SJCRH30 (cell line): ENCODE measurements at places on chromosomes 2 and 18.
A peak's percentile ranks its signal among the peaks of the same experiment; 100 is the strongest.

DNA sequence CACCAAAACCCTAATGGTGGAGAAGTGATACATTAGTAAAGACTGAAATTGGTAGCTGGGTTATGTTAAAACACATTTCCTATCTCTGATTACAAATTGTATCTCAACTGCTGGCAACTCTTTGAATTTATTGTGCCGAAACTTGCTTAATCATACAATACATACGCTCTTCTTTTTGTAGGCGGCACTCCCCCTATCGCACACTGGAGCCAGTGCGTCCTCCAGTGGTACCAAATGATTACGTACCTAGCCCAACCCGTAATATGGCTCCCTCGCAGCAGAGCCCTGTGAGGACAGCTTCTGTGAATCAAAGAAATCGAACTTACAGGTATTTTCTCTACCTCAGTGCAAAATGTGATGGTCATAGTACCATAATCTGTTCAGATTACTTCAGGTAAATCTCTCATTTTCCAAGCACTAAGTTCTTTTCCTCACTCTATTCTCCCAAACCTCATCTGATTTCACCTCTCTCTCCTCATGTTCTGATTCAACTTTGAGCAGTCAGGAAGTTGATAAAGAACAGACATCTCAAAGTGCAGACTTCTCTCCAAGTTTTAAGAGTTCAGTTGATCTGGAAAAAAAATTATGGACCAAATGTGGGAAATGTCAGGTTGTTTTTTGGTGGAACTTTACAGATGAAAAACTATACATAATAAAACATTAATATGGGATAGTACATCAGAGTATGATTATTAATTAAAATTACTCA, 66.5 kb downstream of the ABI2 start:
- no peak for DNase-seq

GRCh38 chr18:48740068-48740440, 201.2 kb downstream of the CTIF start:
- no peak for DNase-seq

GRCh38 chr2:119201815-119202214, 21.8 kb upstream of the STEAP3 start:
- DNase-seq = no peak

GRCh38 chr2:26344581-26345282, 1.2 kb upstream of the SELENOI start:
- peak; percentile 29 for DNase-seq
